ENCODE measurements at places on chromosomes 13 and 19. TPM values are rescaled to one million over a fixed set of nuclear protein-coding genes. Genes with fewer than 3 reads are reported as not detected.

FBXO46 gene
- 8.4 TPM for total RNA-seq

FGF9 gene
- total RNA-seq = not detected

RANBP3 gene
- 42.9 TPM for total RNA-seq

LRP3 gene
- total RNA-seq = 42.9 TPM

ZNF880 gene
- total RNA-seq = 11.6 TPM

PNMA8A gene
- total RNA-seq = 2.5 TPM

ZNF100 gene
- 1.8 TPM for total RNA-seq
